ENCODE measurements at places on chromosomes 2 and 18.

DNA sequence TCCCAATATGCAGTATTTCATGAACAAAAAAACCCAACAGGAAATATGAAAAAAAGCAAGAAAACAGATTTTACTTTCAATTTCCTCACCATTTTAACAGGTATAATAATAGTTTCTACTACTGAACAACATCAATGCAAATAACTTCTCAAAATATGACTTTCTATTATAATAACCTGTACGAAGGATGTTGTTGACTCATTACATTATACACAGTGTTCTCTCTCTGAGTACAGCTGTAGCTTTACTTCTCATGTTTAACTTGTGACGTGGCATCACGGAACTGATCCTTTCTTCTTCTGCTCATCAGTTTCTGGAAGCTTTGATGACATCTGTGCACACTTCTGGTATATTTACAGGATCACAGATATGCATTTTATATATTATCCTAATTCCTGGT is 40.0 kb downstream of the FAM228A start:
- no peak for DNase-seq

- no peak for DNase-seq
These were observed 48.6 kb downstream of the KIAA2012 start for GRCh38 chr2:202121532-202122162.

DNA sequence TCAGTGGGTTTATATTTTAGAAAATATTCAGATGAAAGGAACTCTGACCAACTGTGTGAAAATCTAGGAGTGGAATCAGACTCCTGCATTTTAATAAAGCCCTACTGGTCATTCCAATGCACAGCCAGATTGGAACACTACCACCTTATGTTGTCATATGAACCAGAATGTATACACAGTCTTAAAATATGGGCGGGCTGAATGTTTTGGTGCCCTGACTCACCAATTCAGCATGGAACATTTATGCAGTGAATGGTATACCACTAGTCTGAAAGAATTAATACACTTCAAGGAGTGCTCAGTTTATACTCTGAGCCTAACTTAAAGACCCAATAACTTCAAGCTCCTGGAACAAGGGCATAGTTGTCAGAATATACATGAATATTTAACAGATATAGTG is 280.9 kb upstream of the TCF4 start:
- no peak for DNase-seq

GRCh38 chr2:186883666-186884065 is 34.7 kb upstream of the ZSWIM2 start:
- DNase-seq, result no peak

DNA sequence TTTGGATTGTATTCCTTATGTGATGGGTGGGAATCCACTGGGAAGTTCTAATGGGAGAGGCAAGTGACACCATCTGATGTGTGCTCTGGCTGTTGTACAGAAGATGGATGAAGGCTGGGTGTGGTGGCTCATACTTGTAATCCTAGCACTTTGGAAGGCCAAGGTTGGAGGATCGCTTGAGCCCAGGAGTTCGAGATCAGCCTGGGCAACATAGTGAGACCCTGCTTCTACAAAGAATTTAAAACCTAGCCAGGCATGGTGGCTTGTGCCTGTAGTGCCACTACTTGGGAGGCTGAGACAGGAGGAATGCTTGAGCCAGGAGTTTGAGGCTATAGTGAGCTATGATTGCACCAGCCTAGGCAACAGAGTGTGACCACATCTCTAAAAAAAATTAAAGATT is 10.6 kb upstream of the MSH6 start:
- DNase-seq, result no peak

DNA sequence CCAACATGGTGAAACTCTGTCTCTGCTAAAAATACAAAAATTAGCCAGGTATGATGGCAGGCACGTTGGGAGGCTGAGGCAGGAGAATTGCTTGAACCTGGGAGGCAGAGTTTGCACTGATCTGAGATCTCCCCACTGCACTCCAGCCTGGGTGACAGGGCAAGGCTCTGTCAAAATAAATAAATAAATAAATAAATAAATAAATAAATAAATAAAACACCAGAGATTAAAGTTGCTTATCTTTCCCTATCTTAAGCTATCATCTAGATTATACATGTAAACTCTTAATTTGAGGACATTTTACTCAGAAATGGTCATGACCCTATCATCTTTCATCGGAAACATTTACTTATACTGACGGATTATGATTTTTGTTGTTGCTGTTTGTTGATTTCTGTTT is 373.2 kb downstream of the GALNT13 start:
- no peak for DNase-seq

Data from LHCN-M2 (cell line).